ENCODE measurements at places on chromosomes 16 and 17.
A peak's percentile ranks its signal among the peaks of the same experiment; 100 is the strongest.

DNA sequence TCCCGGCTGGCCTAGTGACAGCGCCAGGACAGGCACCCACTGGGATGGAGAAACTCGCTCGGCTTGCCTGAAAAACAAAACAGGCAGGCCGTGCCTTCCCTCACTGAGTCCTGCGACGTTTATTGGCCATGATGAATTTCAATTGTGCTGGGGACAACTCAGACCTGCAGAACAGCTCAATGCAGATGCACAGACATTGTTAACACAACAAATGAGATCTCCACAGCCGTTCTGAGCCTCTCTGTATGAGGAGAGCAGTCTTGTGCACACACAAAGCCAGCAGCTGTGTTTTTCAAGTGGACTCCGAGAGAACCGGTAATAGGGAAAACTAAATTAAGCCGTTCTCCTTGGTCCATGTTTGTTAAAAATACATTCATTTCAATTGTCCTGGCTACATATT lies 15.9 kb downstream of the SHISA6 start:
- H3K4me1 ChIP-seq = no peaks in the 10 kb centered on the region
- no peak for DNase-seq
- no peaks in the 10 kb centered on the region for H3K27me3 ChIP-seq
- no peak overlapping the region for H3K27ac ChIP-seq
- no peaks in the 10 kb centered on the region for H3K36me3 ChIP-seq
- H3K4me3 ChIP-seq = no peak overlapping the region

DNA sequence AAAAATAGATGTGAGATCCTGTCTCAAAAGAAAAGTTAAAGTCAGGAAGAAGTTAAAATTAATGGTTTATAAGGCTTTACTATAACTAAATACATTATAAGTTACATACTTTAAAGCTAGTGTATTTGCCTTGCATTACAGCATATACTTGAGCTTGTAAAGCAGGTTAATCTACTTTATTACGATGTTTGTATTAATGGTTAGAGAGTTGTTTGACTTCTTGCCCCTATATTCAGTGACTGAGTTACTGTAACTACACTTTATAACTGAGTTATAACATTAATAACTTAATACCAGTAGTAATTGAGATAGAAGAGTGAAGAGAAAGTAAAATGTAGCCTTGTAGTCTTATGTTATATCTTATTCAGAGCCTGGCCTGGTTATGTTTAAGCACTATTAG lies 22.9 kb downstream of the CLTC start:
- no peak overlapping the region for H3K4me3 ChIP-seq
- peaks cover 27% of the 10 kb centered on the region for H3K4me1 ChIP-seq
- DNase-seq = no peak
- peak overlapping the region; percentile 4 for H3K27ac ChIP-seq

- no peaks in the 10 kb centered on the region for H3K27me3 ChIP-seq
- no peak for DNase-seq
- peaks cover 3% of the 10 kb centered on the region for H3K36me3 ChIP-seq
- H3K27ac ChIP-seq = no peak overlapping the region
- no peaks in the 10 kb centered on the region for H3K4me1 ChIP-seq
- no peak overlapping the region for H3K4me3 ChIP-seq
Measured at GRCh38 chr17:31329221-31329620, 7.8 kb upstream of the EVI2A start.

- H3K4me3 ChIP-seq = peak overlapping the region; percentile 56
- no peaks in the 10 kb centered on the region for H3K27me3 ChIP-seq
- peaks cover 5% of the 10 kb centered on the region for H3K4me1 ChIP-seq
Measured at GRCh38 chr17:45370949-45371413, 54.2 kb upstream of the MAP3K14 start.

DNA sequence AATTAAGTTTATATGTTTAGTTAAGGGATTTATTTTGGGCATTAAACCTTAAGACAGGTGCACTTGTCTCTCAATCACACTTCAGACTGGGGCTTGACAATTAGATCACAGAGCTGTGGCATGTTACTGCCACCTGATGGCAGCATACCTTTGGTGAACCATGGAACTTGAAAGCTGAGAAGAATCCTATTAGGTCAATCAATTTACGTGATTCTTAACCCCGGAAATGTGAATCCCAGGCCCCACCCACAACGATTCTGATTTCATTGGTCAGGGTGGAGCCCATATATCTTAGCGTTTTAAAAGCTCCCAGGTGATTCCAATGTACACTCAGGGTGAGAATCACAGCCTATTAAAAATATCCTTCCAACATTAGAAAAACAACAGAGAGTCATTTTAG lies 91.0 kb downstream of the GSG1L start:
- no peak for DNase-seq
- no peak overlapping the region for H3K4me3 ChIP-seq
- no peak overlapping the region for H3K27ac ChIP-seq
- H3K4me1 ChIP-seq = no peaks in the 10 kb centered on the region
- no peaks in the 10 kb centered on the region for H3K36me3 ChIP-seq
- H3K27me3 ChIP-seq = no peaks in the 10 kb centered on the region

- no peaks in the 10 kb centered on the region for H3K27me3 ChIP-seq
- H3K27ac ChIP-seq = no peak overlapping the region
- H3K36me3 ChIP-seq = no peaks in the 10 kb centered on the region
- no peaks in the 10 kb centered on the region for H3K4me1 ChIP-seq
Measured at GRCh38 chr17:13031718-13032350, 14.0 kb upstream of the ELAC2 start.

DNA sequence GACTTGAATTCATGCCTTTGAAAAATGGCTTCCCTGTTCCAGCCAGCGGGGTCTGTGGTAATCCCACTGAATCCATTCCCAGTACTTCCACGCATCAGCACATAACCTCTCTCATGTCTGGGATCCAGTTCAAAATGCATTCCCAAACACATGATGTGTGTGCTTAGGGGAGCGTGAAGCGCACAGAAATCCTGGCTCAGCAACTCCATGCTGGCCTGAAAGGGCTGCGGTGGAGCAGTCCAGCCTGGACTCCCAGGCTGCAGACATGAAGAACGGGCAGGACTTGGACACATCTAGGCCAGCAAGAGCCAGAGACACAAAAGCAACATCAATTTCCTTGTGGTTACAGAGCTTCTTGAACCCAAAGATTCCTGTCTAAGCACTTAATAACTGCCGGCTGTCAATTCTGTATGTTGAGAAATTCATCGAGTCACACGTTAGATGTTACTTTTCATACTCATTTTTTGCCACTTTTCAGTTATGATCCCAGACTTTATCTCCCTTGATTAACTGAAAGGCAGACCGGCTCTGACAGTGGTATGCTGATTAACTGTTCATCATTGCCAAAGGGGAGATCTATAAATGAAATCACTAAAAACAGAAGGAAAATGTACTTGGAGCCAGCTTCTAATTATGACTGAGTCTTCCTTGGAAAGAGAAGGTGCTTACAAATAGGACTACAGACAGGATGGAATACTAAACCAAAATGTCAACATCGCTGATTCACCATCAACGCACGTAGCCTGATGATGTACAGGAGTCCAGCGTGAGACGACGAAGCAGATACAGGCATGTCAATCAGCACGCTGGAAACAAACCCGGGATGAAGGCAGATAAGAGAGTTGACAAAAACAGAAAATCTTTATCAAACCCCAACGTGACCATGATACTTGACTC lies 23.0 kb downstream of the NSMCE1 start:
- no peaks in the 10 kb centered on the region for H3K27me3 ChIP-seq
- peak overlapping the region; percentile 78 for H3K27ac ChIP-seq
- peak; percentile 55 for DNase-seq
- peaks cover 3% of the 10 kb centered on the region for H3K4me1 ChIP-seq
- no peak overlapping the region for H3K4me3 ChIP-seq

DNA sequence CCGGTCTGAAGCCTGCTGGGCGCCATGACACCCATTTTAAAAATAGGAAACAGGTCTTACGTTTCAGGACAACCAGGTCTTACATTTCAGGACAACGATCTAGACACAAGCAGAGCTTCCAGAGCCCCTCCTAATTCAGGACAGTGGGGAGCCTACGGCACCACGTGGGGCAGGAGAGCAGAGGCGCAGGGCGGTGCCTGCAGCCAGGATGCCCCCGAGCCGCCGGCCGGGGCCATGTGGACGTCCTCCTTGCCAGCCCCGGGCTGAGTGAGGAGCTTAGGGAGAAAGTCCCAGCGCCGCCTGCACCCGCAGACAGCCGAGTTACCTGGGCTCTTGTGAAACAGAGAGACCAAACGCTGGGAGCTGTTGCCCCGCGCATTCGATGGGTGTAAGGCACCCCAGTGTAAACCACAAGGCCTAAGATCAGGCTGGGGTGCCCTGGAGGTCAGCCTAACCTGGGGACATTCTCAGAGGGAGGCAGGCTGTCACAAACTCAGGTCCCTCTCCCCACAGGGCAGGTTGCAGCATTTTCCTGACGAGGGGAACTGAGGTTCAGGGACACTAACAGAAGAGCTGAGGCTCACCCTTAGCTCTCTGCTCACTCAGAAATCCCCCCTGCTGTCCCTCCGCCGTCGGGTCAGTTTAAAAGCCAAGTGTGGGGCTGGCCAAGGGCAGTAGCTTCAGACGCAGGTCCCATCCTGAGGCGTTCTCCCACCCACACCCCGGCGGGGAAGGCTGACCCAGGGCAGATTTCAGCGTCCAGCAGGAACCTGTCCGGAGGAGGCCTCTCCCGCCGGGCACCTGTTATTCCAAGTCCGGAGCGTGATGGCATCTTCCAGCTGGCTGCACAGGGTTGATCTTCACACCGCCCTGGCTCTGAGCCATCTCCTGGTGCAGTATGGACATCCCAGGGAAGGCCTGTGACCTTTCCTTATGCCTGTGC lies 1.8 kb upstream of the NOTUM start:
- H3K4me1 ChIP-seq = peaks cover 8% of the 10 kb centered on the region
- no peaks in the 10 kb centered on the region for H3K36me3 ChIP-seq
- no peak overlapping the region for H3K4me3 ChIP-seq
- peaks cover 13% of the 10 kb centered on the region for H3K27me3 ChIP-seq
- no peak for DNase-seq
- no peak overlapping the region for H3K27ac ChIP-seq

- no peak overlapping the region for H3K4me3 ChIP-seq
- no peak overlapping the region for H3K27ac ChIP-seq
- no peaks in the 10 kb centered on the region for H3K27me3 ChIP-seq
Measured at GRCh38 chr17:32720671-32721070, 156.3 kb downstream of the MYO1D start.

- no peaks in the 10 kb centered on the region for H3K27me3 ChIP-seq
- H3K4me3 ChIP-seq = no peak overlapping the region
- no peak for DNase-seq
Measured at GRCh38 chr16:19375561-19376158, 42.0 kb upstream of the TMC5 start.

GRCh38 chr16:73232555-73233328 lies 184.8 kb upstream of the ZFHX3 start:
- peak; percentile 65 for DNase-seq
- H3K27ac ChIP-seq = no peak overlapping the region
- H3K4me1 ChIP-seq = no peaks in the 10 kb centered on the region
- peak overlapping the region; percentile 33 for H3K4me3 ChIP-seq
- H3K36me3 ChIP-seq = no peaks in the 10 kb centered on the region

- H3K27ac ChIP-seq = no peak overlapping the region
- H3K36me3 ChIP-seq = no peaks in the 10 kb centered on the region
- H3K4me1 ChIP-seq = no peaks in the 10 kb centered on the region
- H3K4me3 ChIP-seq = no peak overlapping the region
- DNase-seq = no peak
Measured at GRCh38 chr16:82405736-82406135, 221.0 kb upstream of the CDH13 start.

DNA sequence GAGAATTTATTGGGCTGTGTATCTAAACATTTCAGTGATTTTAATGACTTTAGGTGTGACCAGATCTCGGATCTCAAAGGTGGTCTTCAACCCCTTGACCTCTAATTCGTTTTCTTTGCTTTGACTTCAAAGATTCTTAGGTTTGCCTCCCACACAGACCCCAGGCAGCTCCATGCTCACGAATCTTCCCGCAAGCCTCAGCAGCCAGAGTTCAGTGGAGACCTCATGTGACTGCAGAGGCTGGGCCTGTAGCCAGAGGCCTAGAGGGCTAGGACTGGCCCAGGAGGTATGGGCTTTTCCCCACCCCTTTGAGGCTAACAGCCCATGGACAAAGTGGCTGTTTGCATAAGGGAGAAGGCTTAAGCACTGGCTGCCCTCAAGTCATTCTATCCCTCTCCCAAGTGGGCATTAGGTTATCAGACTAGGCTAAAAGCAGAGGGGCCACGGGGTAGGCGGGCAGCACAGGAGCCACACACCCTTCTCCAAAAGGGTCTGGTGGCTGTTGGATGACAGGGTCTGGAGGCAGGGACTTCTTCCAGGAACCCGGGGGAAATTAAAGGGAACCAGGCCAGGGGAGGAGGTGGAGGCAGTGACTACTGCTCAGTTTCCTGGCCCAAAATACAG lies 3.0 kb downstream of the HIRIP3 start:
- no peaks in the 10 kb centered on the region for H3K27me3 ChIP-seq
- no peak overlapping the region for H3K27ac ChIP-seq
- H3K4me1 ChIP-seq = peaks cover 14% of the 10 kb centered on the region
- peaks cover 14% of the 10 kb centered on the region for H3K36me3 ChIP-seq
- no peak for DNase-seq

GRCh38 chr16:8530752-8531384 lies 59.4 kb downstream of the TMEM114 start:
- no peaks in the 10 kb centered on the region for H3K27me3 ChIP-seq
- no peak overlapping the region for H3K4me3 ChIP-seq
- H3K27ac ChIP-seq = no peak overlapping the region

DNA sequence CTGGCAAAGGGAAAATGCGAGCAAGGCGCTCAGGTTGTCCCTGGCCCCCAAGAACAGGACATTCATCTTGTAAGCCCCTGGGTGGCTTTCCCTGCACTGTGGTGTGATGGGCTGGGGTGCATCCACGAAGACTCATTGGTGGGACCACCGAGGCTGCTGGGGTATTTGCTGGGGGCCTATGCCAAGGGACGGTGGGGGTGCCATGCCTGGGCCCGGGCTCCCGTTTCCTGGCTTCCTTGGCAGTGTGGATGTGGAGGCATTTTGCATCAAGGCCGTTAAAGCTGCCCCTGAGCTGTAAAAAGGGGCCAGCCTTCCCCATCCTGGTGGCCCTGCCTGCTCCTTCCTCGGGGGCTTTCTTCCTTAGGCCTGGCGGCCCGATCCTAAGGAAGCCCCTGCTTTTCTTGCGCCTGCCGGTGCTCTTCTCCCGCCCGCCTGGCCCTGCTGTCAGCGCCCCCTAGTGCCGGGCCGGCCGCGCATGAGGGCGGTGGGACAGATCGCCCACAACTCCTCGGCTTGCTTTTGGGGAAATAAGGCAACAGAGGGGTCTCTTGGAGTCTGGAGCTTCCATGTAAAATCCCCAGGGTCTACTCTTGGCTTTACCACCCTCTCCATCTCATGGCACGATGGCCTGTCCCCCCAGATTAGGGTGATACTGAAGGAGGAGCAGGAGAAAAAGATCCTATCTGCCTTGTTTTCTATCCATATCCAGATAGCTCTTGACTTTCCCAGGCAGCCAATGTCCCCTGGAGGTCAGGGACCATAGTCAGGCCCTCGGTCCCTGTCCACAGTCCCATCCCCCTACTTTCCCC lies 9.8 kb upstream of the TBX2 start:
- no peaks in the 10 kb centered on the region for H3K36me3 ChIP-seq
- no peak overlapping the region for H3K27ac ChIP-seq
- peak; percentile 79 for DNase-seq
- peaks cover 6% of the 10 kb centered on the region for H3K4me1 ChIP-seq
- no peaks in the 10 kb centered on the region for H3K27me3 ChIP-seq
- no peak overlapping the region for H3K4me3 ChIP-seq
